Activated T-helper 17 cell treated with anti-CD3 and anti-CD28 coated beads, Interleukin-2, amount 50 U/mL, for 72 hours (primary cell): ENCODE measurements at places on chromosomes 12 and 14. TPM values are rescaled to one million over a fixed set of nuclear protein-coding genes. Genes with fewer than 3 reads are reported as not detected.

GRCh38 chr12:109544955-109545531, 28.3 kb downstream of the MMAB start:
- no peak for ATAC-seq
- H3K4me1 ChIP-seq, result peaks cover 5% of the 10 kb centered on the region
- H3K4me3 ChIP-seq, result no peak overlapping the region
- H3K27ac ChIP-seq, result peak overlapping the region; percentile 20
- peaks cover 17% of the 10 kb centered on the region for H3K27me3 ChIP-seq
- H3K36me3 ChIP-seq, result no peaks in the 10 kb centered on the region

MAP1LC3B2 gene
- total RNA-seq, result 0.90 TPM

DNA sequence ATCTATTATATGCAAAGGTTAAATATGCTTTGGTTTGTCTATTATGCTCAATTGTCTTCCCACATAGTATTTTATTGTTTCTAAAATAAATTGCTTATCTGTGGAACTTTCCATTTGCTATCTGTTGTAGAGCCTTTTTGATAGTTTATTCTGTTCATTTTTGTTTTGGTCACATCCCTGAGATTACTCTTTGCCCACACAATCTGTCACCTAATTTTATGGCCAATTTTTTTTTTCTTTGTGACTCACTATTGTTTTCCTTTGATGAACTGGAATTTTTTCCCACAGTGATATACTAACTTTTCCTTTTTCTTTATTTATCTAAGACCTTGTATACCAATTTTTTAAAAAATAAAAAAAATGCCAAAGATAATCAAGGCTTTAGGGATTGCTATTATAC, 61.1 kb downstream of the RASSF9 start:
- H3K4me3 ChIP-seq, result no peak overlapping the region
- no peaks in the 10 kb centered on the region for H3K4me1 ChIP-seq
- no peaks in the 10 kb centered on the region for H3K27me3 ChIP-seq
- no peak overlapping the region for H3K27ac ChIP-seq
- H3K36me3 ChIP-seq, result no peaks in the 10 kb centered on the region

DNA sequence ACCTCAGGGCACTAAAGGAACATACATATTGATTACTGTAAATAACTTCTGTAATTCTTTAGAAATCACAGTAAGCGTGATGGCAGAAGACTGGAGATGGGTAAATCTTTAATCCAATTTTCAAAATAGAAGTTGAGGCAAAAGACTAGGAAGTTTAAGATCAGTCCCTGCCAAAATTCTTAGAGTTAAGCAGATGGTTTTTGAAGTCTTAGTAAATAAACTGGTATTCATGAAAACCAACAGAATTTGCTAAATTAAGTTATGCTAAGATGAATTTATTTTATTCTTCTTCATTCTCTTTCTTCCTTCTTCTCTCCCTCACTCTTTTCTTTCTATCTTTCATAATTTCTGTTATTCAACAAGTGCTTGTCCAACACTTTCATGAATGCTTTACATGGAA, 98.4 kb upstream of the GARIN6 start:
- H3K4me3 ChIP-seq, result no peak overlapping the region
- no peaks in the 10 kb centered on the region for H3K27me3 ChIP-seq
- no peak for ATAC-seq

GRCh38 chr14:58082491-58083098, 69.4 kb downstream of the ARMH4 start:
- H3K36me3 ChIP-seq, result no peaks in the 10 kb centered on the region
- no peaks in the 10 kb centered on the region for H3K4me1 ChIP-seq
- no peak overlapping the region for H3K4me3 ChIP-seq
- H3K27ac ChIP-seq, result no peak overlapping the region
- peaks cover 17% of the 10 kb centered on the region for H3K27me3 ChIP-seq

DNA sequence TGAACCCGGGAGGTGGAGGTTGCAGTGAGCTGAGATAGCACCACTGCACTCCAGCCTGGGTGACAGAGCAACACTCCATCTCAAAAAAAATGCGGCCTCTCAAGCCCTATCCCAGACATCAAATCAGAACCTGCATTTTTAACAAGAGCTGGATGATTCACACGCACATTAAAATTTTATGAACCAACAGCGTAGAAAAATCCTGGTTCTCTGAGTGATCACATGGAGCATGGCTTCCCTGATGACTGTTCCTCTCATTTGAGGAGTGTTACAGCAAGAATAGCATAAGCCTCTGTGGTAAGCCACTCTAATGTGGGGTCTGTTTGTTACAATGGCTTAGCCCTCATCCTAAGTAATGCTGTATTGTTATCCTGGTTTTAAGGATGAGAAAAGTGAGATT, 163.6 kb downstream of the BRMS1L start:
- H3K4me1 ChIP-seq, result no peaks in the 10 kb centered on the region
- ATAC-seq, result no peak
- H3K27me3 ChIP-seq, result peaks cover 3% of the 10 kb centered on the region
- H3K4me3 ChIP-seq, result no peak overlapping the region

GRCh38 chr12:37548266-37548805, 768.2 kb upstream of the ALG10B start:
- H3K36me3 ChIP-seq, result no peaks in the 10 kb centered on the region
- H3K4me1 ChIP-seq, result peaks cover 3% of the 10 kb centered on the region
- no peak for ATAC-seq
- H3K4me3 ChIP-seq, result no peak overlapping the region
- no peaks in the 10 kb centered on the region for H3K27me3 ChIP-seq
